GM12864 (cell line): ENCODE measurements at places on chromosomes 4 and X.

- no peak for DNase-seq
Observed at GRCh38 chrX:131704136-131704695, 160.3 kb downstream of the OR13H1 start.

GRCh38 chr4:180532691-180533090, 1710.5 kb upstream of the TENM3 start:
- DNase-seq, result no peak

GRCh38 chr4:10893395-10893794, 208.8 kb upstream of the CLNK start:
- DNase-seq, result no peak

- DNase-seq, result no peak
Observed at GRCh38 chr4:12884846-12885796, 599.0 kb downstream of the RAB28 start.

DNA sequence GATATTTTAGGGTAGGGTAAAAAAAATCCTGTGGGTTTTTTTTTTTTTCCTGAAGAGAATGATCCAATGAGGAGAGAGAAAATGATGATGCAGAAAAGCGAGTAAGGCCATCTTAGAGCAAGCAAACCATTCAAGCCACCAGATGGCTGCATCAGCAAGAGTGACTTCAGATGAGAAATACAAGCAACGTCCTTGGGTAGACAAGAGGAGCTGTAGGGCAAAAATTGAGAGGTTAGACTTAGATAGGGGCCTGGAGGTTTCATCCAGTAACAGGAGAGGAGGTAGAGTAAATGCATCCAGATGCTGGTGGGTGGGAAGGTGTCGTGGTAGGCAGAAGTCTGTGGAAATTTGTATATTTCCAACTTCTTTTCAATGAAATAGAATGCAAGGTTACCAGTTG, 14.6 kb downstream of the FTHL17 start:
- no peak for DNase-seq

- no peak for DNase-seq
Observed at GRCh38 chrX:41308884-41309647, 24.9 kb upstream of the DDX3X start.

DNA sequence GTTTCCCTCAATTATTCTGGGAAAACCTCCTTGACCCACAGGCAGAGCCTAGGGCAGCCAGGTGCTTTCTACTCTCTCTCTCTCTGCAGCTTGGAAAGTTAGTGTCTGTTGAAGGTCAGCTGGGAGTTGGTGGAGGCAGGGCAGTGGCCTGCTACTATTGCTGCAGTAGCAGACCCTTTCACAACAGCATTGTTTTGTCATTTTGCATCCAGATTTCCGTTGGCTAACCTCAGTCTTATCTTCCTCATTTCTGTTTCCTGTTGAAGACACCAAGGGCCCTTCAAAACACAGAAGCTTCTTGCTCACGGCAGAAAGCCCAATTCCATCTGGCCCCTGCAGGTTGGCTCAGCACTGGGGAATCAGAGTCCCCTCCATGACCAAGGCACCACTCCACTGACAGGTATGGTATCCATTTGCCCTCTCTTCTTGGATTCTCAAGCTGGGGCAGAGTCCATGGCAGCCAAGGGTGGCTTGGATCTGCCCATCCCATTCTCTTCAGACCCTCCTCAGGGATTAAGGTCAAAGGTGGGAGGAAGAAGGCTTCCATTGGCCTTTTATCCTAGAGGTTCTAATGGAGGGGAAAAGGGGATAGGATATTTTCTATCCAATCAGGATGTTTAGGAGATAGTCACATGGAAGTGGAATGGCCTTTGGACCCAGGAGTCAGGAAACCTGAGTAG, 24.6 kb downstream of the VSIG4 start:
- peak; percentile 74 for DNase-seq

- no peak for DNase-seq
Observed at GRCh38 chr4:122009524-122009923, 57.7 kb upstream of the TRPC3 start.

DNA sequence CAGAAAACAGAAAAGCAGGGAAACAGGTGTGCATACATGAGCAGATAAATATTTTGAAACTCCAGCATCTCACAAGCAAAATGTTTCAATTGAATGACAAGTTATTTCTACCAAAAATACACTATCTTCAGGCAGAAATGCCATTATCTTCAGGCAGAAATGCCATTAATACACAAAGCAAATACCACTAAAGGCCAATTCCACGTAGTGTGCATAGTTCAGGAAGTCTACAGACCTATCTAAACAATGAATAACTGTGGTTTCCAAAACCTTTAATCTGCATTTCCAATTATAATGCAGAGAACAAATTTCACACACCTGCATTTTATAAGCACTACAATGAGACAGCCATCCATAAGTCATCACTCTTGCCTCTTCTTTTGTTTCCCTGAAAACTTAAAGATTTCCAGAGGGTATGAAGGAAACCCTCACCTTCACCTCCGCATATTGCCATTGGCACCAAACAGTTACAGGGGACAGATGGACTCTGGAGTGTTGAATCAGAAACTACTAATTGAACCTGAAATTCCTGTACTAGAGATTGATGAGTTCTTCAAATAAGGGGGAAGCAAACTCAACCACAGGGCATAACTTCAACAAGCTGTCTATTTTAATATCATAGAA, 179.0 kb downstream of the PDGFC start:
- no peak for DNase-seq

DNA sequence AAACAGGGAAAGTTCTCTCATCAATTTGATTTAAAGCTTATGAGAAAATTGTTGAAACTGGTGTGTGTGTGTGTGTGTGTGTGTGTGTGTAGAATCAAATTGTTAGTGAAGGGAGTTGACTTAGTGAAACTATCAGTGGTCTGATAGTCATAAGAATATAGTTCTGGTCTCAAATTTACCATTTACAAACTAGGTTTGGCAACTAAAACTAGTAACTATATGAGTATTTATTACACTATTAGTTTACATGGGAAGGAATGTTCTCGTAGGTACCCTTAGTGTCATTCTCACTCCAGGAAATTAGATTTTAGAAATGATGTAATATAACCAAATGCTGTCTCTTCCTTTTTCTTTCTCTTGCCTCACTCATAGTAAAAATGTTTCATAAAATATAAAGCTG, 11.9 kb downstream of the SULT1E1 start:
- no peak for DNase-seq

GRCh38 chrX:110531873-110532580, 173.4 kb downstream of the RTL9 start:
- DNase-seq, result no peak

DNA sequence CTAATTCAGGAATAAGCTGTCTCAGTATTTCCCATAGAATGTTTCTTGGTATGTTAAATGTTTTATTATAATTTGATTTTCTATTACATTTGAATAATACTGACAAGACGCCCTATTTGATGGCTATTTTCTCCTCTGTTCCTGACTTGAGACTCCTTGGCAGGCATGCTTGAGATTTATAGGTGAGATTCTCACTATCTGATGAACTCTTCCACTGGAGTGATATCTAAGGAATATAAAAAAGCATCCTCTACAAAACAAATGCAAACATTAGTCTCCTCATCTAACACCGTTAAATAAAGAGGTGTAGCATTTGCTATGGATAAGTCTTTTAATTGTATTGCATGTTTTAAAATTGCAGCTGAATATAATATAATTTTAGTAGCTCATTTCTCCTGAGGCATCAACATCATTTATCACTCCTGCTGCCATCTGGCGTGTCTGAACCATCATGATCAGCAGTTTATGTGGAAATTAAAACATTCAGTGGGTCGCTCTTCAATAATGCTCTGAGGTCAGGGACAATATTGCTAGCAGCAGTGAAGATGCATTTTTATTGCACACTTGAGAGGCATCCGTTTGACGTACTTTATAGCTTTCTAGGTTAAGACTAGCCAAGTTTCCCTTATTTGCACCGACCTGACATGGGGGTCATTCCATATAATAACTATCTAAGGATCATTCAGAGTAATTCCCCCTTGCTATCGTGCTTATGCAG, 210.4 kb upstream of the GALNTL6 start:
- DNase-seq, result no peak

DNA sequence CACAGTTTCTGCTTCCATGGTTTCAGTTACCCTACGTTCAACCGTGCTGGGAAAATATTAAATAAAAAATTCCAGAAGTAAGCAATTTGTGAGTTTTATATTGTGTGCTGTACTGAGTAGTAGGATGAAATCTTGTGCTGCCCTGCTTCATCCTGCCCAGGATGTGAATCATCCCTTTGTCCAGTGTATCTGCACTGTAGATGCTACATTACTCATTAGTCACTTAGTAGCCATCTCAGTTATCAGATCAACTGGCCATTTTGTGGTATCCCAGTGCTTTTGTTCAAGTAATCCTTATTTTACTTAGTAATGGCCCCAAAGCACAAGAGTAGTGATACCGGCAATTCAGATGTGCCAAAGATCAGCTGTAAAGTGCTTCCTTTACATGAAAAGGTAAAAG, 97.9 kb downstream of the COX18 start:
- DNase-seq, result no peak

DNA sequence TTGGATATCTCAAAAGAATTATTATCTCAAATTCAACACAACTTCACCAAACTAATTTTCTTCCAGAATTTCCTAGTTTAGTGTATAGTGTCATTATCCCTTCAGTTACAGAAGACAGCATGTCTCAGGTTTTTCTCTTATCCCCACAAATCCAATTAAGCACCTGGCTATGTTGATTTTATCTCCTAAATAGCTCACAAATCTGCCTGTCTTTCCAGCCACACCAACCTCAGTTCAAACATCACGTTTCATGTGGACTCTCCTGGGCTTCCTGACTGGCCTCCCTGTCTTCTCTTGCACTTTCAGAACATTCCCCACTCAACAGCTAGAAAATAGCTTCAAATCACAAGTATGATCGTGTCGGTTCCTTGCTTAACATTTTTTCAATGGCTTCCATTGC, 14.8 kb downstream of the STK32B start:
- no peak for DNase-seq

DNA sequence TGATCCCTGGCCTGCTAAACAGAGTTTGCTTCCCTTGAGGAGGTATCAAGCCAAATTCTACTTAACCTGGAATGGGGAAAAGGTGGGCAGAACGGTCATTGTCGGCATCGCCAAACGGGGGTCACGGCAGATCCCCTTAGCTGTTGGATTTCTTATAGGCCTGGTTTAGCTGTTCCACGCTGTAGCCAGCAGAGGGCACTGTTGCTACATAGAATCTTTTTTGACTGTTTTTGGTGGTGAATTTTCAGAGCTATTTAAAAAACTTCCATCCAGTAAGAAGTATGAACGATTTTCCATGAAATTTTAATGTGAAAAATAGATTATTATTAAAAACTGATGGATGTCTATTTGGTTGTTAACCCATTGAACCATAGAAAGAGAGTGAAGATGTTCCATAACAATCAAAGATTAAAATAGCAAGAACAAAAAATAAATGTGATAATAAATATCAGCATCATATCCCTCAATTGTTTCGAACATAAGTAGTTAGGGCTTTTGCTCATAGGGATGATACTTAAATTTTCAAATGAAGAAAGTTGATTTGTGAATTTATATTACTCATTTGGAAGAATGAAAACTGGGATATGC, 56.6 kb downstream of the LINC00632 start:
- no peak for DNase-seq

DNA sequence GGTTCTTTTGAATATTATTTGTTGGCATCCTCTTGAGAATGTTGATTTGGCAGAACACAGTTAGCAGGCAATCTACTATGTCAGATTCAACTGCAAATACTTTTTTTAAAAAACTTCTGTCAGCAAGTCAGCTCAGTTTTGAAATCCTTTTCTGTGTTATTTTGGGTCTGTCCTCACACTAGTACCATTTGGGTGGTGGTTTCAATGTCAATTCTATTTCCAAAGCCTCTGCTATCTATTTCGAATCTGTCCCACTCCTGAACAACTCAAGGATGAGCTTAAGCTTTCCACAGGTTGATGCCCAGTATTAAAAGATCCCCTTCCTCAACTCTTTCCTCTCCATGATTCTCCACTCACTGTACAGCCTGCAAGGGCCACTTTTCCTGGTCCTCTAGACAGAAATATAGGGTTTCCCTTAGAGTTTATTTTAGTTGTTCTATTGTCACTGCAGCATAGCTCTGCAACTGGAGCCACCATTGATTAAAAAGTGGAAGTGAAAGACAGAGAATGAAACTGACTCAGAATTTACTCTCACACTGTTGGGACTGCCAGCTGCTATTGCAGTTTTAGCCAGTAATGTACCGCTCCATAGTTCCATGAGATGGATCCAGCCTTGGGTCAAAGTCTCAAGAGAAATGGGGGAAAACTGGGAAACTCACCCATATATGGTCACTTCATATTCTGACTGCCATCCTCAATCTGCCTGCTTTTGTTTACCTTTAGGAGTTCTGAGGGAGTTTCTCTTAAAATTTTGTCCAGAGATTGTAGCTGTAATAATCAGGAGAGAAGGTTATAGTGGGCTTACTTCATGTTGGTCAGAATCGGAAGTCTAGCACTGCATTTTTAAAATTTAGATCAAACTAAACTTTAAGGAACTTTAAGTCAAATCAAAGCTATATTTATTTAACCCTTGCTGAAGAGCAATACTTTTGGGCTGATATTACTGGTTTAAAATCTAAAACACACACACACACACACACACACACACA, 14.6 kb downstream of the HDX start:
- no peak for DNase-seq

- DNase-seq, result no peak
Observed at GRCh38 chr4:54395013-54395527, 166.0 kb downstream of the PDGFRA start.
